Smooth muscle cell of the coronary artery (primary cell): ENCODE measurements at places on chromosomes 6 and 20. TPM values are rescaled to one million over a fixed set of nuclear protein-coding genes. Genes with fewer than 3 reads are reported as not detected.

The CALHM4 gene
- not detected in 2 replicates for total RNA-seq

The ACSS2 gene
- total RNA-seq, result 25.6 and 38.3 TPM in 2 replicates

The FNDC1 gene
- total RNA-seq, result 0.23 and 0.53 TPM in 2 replicates

The RWDD1 gene
- 18.6 and 29.4 TPM in 2 replicates for total RNA-seq

The CST4 gene
- total RNA-seq, result 0.60 TPM in 1 of 2 replicates, not detected in the other

The OPN5 gene
- not detected in 2 replicates for total RNA-seq

The PERP gene
- total RNA-seq, result 8.9 and 14.3 TPM in 2 replicates
